Progenitor cell of endocrine pancreas (in vitro differentiated cells): ENCODE measurements at places on chromosomes 1 and 21.

GRCh38 chr1:226406401-226406881 lies 1.5 kb downstream of the PARP1 start:
- no peak for DNase-seq

- DNase-seq = no peak
Observed at GRCh38 chr1:59597420-59598119, 217.2 kb upstream of the HOOK1 start.

- DNase-seq = no peak
Observed at GRCh38 chr1:4963251-4963650, 308.8 kb downstream of the AJAP1 start.

DNA sequence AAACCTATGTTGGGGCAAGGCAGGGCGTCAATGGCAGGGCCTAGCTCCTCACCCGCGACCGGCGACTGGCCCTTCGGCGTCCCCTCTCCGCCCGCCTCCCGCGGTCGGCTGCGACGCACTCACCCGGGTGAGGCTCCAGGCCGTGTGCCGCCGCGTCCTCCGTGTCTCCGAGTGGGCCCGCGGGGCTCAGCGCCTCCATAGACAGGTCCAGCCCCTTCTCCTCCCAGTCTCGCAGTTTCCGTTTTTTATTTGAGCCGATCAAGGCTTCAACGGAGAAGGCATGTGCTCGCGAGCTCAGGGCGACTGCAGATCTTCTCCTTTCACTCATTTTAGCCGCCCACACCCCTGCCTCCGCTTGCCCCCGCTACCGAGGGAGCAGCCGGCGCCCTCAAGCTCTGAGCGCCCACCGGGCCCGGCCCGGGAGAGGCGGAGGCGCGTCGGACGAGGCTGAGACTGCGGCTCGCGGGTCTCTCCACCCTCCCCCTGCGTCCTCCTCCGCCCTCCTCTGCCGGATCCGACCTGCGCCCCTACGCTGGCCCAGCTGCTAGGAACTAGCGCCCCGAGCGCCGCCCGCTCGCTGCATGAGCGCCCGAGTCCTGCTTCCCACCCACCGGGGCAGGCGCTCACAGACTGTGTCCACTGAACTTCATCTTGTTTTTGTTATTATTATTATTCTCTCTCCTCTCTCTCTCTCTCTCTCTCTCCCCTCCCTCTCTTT lies 516 bp downstream of the TBX15 start:
- no peak for DNase-seq

DNA sequence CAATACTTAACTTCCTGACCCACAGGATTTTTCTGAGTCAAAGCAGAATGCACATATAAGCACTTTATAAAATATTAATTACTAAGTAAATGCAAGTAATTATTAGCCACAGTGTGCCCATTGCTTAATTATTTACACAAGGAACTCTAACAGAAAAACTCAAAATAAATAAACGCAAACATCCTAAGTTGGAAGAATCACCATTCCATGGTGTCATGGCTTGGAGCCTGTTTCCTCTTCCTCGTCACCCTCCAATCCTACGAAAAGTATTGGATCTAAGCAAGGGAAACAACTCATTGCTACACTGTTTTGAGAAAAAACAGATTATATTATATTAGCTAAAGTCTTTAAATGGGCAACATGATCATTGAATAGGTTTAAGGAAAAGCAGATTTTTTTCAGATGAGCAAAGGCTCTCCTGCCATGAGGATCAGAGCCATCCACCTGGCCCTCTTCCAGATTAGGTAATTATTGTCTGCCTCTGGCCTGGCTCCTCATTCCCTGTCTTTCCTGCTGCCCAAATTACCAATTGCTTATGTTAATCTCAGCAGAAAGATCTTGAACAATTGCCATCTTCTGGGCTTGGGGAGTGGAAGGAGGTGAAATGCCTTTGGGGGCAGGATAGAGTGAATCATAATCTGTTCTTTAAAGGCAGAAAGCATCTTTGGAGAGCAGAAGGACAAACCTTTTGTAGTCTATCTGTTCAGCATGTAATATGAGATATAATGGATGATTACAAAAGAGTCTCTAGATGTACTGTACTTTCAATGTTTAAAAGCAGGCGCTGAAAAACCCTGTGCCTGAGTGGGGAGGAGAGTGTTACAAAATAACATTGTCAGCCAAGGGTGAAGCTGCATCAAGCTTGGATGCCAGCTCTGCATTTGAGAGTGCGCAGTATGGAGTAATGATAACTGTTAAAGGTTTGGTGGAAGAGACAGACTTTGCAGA lies 121.2 kb downstream of the DUSP10 start:
- no peak for DNase-seq

GRCh38 chr1:15637826-15638225 lies 20.6 kb downstream of the DDI2 start:
- no peak for DNase-seq

- no peak for DNase-seq
Observed at GRCh38 chr1:210944252-210944651, 189.7 kb downstream of the KCNH1 start.

GRCh38 chr1:22090867-22091266 lies 38.4 kb downstream of the CDC42 start:
- no peak for DNase-seq

GRCh38 chr1:220164116-220164515 lies 70.2 kb downstream of the IARS2 start:
- DNase-seq = no peak
